Body of pancreas (tissue), 4 donors: ENCODE measurements at places on chromosomes 7 and 10. TPM values are rescaled to one million over a fixed set of nuclear protein-coding genes. Genes with fewer than 3 reads are reported as not detected.

DNA sequence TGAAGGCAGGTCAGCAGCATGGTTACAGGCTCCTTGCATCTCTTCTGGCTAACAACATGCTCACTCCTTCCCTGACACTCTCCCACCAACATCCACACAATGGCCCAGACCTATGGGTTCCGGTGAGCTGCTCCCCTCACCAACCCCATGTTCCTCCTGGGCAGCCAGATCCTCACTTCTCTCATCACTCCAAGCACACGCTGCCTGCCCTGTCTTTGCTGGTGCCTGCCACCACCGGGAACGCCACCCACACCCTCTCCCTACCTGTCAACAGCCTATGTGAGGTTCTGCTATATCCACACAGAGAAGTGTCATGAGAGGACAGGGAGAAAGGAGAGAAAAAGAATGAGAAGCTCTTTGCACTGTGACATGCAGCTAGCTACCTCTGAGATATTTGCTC, 14.6 kb downstream of the PARP12 start:
- DNase-seq = no peak

- no peak for DNase-seq
These were observed 21.3 kb downstream of the CHST15 start for GRCh38 chr10:124072106-124072505.

GRCh38 chr10:46299536-46300369, 13.0 kb downstream of the ANTXRL start:
- DNase-seq = no peak

DNA sequence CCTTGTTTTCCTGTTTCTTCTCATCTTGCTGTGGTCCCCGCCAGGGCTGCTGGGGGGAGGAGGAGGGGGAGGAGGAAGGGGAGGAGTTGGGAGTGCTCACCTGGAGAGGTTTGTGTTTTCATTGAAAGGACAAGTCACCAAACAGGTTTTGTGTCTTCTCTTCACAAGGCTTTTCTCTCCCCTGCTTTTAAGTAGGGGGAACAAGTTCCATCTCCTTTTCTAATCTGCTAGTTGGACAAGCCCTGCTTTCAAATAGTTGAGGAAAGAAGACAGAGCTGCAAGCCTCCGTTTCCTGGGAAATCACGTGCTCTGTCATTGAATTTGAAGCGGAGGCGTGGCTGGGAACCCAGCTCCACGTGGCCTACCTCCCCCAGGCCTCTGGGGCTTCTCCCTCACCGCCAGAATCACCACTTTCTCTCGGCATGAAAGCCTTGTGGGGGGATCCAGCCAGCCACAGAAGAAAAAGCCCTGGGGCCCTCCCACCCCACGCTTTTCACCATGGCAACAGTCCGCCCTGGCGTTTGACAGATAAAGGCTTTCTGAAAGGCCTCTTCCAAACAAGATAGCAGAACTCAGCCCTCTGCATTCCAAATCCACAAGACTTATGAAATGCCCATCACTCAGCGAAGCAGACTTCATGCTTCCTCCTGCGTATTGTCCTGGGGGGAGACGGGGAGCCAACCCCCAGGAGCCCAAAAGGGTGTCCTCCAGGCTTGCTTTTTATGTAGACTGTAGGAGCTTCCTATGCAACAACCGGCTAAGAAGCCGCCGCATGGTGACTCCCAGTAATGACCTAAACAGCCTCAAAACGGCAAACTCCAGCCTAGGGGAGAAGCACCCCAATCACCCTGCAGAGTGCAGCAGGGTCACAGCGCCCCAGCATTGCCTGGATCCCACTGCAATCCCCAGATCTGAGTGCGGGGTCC, 51.7 kb downstream of the PROSER2 start:
- peak; percentile 58 for DNase-seq

- no peak for DNase-seq
These were observed 842.5 kb downstream of the GRID1 start for GRCh38 chr10:85524001-85524666.

GRCh38 chr10:80406204-80406603, 2.1 kb upstream of the PRXL2A start:
- no peak for DNase-seq

GRCh38 chr10:60611291-60611747, 167.0 kb upstream of the CDK1 start:
- DNase-seq = no peak

- DNase-seq = no peak
These were observed 462.3 kb upstream of the PCDH15 start for GRCh38 chr10:55263327-55263726.

- peak; percentile 67 for DNase-seq
These were observed 63.3 kb downstream of the RASGEF1A start for GRCh38 chr10:43203448-43204041.

DNA sequence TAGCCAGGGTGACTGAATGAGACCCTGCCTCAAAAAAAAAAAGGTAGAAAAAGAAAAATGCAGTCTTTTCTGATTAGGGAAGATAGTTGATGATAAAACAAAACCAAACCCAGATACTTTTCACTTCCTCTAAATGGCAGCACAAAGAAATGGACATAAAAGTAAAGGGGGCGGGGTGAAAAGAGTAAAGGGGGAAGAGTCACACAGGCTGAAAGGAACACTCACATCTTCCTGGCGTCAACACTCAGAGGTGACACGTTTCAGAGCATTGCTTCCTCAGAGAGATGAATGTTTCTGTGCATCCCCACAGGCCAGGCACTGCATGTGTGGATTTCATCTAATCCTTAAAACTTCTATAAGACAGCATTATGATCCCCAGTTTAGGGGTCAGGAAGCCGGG, 81.2 kb downstream of the HIPK2 start:
- no peak for DNase-seq

- no peak for DNase-seq
These were observed 380.4 kb upstream of the SORCS1 start for GRCh38 chr10:107544706-107545520.

GRCh38 chr10:114234132-114234531, 4.9 kb upstream of the VWA2 start:
- DNase-seq = no peak

- DNase-seq = no peak
These were observed 24.4 kb downstream of the NAPEPLD start for GRCh38 chr7:103124429-103124979.

GRCh38 chr10:86648704-86649427, 5.5 kb upstream of the OPN4 start:
- DNase-seq = peak; percentile 46

MACROH2A2 gene
- 0.99 TPM for total RNA-seq

CALML3 gene
- total RNA-seq = not detected

IL6 gene
- 2.9 TPM for total RNA-seq

ZSCAN25 gene
- 12.7 TPM for total RNA-seq
